ENCODE measurements at places on chromosomes 2 and 18.
A peak's percentile ranks its signal among the peaks of the same experiment; 100 is the strongest.

- DNase-seq = peak; percentile 84
These were observed 162.1 kb downstream of the ZEB2 start for GRCh38 chr2:144357623-144358373.

GRCh38 chr2:26848336-26849055 lies 564 bp downstream of the DPYSL5 start:
- peak; percentile 59 for DNase-seq

- no peak for DNase-seq
These were observed 8.2 kb upstream of the CLIP4 start for GRCh38 chr2:29106980-29107388.

DNA sequence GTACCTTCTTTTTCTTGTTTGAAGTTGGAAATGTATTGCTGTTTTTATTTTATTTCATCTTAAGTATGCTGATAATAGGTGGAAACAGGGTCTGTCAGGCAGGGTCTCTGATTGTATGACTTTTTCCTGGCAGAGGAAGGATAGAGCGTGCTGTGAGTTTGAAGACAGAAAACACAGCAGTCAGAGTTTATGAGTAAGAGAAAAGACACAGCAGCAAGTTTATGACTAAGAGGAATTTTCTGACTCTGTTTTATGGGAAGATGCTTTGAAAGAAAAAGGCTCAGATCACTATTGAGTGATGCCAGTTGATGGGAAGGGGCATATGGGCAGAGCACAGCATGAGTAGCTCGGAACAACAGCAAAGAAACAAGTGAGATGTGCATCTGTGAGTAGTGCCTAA lies 379.1 kb downstream of the MEIS1 start:
- no peak for DNase-seq

DNA sequence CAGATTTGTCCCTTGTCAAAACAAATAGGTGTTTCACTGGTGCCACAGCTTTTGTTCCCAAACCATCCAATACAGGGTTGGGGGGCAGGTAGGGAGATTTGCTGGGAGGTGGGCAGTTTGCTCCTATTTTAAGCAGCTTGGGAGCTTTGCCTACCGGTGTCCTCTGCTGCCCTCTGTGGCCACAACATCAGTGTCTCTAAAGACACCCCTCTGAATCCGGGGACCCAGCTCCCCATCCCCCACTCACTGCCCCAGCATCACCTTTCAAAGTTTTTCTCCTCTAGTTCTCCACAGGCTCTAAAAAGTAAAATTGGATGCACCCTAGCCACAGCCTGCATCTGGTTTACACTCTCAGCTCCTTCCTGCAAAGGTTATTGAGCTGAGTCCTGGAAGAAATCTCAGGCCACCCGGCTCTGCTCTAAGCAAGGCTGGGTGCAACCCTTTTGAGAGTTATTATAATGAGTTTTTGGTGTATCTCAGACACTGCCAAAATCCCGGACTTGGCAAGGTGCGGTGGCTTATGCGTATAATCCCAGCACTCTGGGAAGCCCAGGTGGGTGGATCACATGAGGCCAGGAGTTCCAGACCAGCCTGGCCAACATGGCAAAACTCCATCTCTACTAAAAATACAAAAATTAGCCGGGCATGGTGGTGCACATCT lies 2.9 kb upstream of the EPAS1 start:
- peak; percentile 38 for DNase-seq

GRCh38 chr2:129752686-129753085 lies 226.8 kb upstream of the RAB6C start:
- no peak for DNase-seq

DNA sequence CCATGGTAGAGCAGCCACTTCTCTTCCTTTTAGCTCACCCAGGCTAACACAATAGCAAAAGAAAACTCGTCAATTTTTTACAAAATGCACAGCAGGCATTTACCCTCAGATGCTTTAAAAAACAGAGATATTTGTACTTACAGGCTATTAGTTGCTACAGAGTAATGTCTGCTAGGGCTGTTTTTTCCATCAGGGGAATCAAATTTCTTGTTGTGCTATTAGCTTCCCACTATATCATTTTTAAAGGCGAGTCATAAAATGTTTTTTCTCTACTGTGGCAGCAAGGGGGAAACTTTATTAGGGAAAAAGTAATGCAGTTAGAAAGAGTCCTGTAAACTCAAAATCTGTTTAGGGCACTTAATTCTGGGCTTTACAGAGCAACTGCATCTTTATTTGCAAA lies 277.9 kb upstream of the THSD7B start:
- no peak for DNase-seq

DNA sequence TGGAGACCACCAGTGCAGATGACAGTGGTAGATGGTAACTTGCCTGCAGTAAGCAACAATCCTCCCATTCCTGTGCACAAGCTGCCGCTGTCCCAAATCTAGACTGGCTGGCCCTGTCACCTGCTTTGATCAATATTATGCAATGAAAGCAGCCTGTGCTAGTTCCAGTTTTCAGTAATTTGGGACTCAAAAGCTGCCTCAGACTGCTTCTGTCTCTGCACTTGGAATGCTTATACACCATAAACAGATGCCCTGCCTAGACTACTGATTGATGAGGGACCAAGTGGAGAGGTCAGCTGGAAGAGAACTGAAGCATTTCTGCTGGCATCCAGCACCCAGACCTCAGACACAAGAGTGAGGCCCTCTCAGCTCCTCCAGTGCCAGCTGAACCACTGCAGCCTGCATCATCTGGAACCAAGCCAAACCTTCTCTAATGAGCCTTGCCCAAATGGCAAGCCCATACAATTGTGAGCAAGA lies 24.9 kb downstream of the CCBE1 start:
- no peak for DNase-seq

DNA sequence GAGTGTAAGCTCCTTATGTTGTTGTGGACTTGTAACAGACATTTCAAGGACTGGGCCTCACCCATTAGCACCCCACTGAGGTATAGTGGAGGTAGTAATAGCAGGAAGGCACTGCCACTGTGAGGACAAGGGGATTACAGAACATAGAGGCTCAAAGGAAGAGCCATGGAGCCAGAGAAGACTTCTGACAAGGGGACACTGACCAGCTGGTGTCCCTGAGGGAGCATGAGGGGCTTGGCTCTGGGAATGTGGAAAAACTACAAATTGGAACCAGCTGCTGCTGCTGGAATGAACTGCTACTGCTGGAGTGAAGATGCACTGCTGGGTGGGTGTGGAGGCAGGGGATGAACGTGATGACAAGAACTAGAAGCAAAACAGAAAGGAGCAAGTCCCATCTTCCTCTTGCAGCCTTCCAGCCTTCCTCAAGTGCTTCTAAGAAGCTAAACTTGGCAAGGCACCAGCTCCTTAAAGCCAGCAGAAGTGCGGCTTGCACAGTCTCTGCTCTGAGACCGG lies 167.3 kb upstream of the NOSTRIN start:
- peak; percentile 57 for DNase-seq

DNA sequence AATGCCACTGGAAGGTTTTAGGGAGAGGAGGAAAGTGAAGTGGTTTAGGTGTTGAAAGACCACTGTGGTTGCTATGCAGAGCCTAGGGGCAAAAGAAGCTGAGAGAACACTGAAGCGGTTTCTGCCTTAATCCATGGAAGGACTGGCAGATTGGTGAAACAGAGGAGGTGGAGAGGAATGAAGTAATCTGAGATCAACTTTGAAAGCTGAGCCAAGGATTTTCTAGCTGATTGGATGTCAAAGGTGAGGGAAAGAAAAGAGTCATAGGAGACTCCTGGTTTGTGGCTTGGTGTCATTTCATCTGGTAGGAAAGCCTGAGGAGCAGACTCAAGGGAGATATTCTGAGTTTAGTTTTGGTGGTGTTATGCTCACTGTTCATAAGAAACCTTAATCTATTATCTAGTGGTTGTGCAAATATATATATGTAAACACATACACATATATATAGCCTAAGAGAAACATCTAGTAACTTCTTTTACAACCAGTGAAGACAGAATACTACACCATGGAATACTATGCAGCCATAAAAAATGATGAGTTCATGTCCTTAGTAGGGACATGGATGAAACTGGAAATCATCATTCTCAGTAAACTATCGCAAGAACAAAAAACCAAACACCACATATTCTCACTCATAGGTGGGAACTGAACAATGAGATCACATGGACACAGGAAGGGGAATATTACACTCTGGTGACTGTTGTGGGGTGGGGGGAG lies 134.1 kb upstream of the CREB1 start:
- no peak for DNase-seq

GRCh38 chr2:215465256-215465655 lies 29.4 kb upstream of the FN1 start:
- no peak for DNase-seq
